Activated T-cell treated with anti-CD3 and anti-CD28 coated beads for 24 hours (primary cell): ENCODE measurements at places on chromosomes 6 and 20.

DNA sequence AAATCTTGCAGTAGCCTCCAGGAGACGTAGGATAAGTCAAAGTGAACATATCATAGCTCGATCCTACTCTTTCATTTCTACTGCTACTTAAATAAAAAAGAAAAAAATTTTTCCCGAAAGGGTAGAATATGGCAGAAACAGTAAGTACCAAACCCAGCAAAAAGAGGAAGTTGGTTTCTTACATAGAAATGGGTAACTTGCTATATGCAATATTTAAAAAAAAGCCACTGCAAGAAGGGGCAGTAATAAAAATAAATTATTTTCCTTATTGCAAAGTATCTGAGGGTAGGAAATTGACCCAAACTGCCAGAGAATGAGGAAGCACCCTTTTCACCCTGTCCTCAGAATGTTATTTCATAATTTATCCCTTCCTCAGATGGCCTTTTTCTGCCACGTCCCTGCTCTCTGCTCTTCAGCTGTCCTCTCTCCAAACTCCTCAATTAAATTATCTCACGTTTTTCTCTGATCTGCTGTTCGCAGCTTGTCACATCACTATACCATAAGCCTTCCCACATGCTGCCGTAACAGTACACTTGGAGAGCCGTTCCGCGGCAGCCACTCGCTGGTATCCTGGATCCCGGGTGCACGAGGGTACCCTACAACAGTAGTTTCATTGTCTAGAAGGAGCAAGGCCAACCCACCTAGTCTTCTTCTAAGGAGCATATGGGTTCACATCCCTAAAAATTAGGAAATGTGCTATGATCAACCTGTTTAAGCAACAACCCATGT is 149.6 kb downstream of the BACH2 start:
- DNase-seq, result no peak

- no peak for DNase-seq
These were observed 527.1 kb upstream of the MARCKS start for GRCh38 chr6:113329942-113330635.

- no peak for DNase-seq
These were observed 947.7 kb upstream of the MAP3K7 start for GRCh38 chr6:91534614-91535013.

GRCh38 chr6:112257178-112257855 is 3.0 kb upstream of the LAMA4 start:
- no peak for DNase-seq

GRCh38 chr6:11235062-11235461 is 2.6 kb upstream of the NEDD9 start:
- DNase-seq, result no peak

GRCh38 chr6:142729618-142730017 is 215.4 kb downstream of the HIVEP2 start:
- no peak for DNase-seq

GRCh38 chr6:135358985-135359384 is 138.6 kb downstream of the AHI1 start:
- no peak for DNase-seq

GRCh38 chr20:25300496-25301170 is 52.7 kb downstream of the PYGB start:
- DNase-seq, result no peak
